ENCODE measurements at places on chromosomes 3 and 15.
A peak's percentile ranks its signal among the peaks of the same experiment; 100 is the strongest.

DNA sequence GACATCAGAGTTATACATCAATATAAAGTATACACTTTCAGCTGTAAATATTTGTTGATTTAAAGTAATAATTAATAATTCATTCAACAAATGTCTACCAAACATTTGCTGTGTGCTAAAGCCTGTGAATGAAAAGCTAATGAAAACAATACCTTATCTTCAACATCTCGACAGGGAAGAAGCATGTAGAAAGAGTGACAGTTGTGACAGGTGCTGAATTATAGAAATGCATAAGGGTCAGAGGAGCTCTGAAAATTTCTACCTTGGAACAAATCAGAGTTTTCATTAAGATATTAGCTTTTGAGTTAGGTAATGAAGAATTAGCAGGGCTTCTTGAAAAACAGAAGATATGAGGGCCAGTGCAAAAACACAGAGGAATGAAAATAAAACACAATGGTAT is 739.2 kb downstream of the VGLL3 start:
- no peak for DNase-seq

DNA sequence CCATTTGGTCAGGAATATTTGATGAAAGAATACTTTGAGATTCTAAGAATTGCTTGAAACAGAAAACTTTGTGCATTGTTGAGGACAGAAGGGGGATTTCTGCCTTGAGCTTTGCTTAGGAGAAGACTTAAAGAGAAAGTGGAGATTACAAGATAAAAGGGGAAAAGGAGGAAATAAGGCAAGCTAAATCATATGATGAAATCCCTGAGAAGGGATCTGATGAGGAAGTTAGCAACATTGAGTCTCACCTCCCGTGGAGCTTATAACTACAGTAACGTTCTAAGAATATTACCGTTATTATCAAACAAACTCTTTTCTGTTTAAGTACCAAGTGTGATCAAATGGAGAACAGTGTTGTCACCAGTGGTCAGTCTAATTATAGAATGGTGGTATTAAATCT is 414.7 kb upstream of the NAALADL2 start:
- DNase-seq, result no peak

- no peak for DNase-seq
Observed at GRCh38 chr3:141109751-141110150, 58.6 kb downstream of the SPSB4 start.

DNA sequence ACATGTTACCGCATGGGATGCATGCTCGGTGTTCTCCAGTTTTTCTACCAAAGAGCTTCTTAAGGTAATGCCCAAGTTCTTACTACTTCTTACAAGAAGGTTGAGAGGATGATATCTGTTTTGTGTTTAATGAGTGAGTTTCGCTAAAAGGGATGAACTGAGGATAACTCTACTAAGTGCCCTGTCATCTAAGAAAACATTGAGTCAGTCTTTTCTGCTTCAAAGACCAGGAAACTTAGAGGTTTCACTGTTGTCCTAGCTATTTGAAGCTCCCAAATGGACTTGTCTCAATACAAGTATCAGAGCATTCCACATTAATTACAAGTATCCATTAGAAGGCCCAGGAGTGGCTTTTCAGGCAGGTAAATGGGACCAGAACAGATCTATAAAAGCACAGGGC is 296.2 kb downstream of the KBTBD8 start:
- no peak for DNase-seq

- DNase-seq, result no peak
Observed at GRCh38 chr3:167866331-167866730, 130.8 kb downstream of the SERPINI1 start.

DNA sequence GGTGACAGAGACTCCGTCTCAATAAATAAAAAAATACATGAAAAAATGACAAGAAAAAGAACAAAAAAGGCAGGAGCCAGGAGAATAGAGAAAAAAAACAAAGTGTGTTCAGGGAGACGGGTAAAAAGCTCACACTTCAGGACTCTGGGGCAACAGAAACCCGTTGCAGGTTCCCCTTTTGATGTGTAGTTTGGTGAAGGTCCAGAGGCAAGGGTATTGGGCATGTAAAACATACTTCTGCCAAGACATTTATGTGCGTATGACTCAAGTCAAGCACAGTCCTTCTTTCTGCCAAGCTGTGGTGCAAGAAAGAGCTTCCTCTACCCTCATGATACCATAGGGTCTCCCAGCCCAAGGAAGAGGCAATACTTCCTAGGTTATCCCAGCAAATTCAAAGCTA is 33.4 kb upstream of the STRIT1 start:
- no peak for DNase-seq

DNA sequence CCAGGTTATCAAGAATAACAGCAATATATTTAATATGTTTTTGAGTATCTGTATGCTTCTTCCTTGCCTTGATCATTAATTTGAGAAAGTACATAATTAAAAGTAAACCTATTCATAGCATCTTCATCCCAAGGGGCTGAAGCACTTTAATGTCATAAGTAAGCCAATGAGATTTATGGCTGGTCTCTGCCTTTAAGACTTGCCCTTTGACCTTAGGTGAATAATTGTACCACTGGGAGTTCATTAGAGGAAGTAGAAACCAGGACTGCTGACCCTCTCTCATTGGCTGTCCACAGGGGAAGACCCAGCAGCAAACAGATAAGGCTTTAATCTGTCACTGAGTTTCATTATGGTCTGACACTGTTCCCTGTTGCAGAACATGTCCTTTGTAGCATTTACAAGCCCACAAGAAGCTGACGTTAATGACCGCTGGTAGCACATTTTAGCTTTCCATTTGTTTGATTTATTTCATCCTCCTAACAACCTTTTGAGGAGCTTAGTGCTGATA is 16.3 kb upstream of the ERC2 start:
- no peak for DNase-seq

DNA sequence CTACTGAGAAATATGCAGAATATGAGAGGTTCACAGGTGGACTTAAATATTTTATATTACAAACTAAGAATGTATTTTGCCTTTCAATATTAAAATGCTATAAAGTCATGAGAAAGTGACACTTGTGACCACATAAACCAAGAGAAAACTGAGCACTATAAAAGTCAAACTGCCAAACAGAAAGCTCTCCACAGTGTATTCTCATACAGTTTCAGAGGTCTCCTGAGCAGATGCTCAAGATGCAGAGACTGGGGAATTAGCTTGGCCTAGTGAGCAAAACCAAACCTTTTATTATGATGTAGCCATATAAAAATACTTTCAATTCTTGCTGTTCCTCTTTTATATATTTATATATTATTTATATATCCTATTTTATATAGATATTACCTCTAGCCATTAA is 227.8 kb downstream of the TBC1D5 start:
- no peak for DNase-seq

- peak; percentile 34 for DNase-seq
Observed at GRCh38 chr3:66298591-66298990, 77.8 kb downstream of the SLC25A26 start.

- DNase-seq, result no peak
Observed at GRCh38 chr15:50219820-50220219, 37.8 kb downstream of the SLC27A2 start.

DNA sequence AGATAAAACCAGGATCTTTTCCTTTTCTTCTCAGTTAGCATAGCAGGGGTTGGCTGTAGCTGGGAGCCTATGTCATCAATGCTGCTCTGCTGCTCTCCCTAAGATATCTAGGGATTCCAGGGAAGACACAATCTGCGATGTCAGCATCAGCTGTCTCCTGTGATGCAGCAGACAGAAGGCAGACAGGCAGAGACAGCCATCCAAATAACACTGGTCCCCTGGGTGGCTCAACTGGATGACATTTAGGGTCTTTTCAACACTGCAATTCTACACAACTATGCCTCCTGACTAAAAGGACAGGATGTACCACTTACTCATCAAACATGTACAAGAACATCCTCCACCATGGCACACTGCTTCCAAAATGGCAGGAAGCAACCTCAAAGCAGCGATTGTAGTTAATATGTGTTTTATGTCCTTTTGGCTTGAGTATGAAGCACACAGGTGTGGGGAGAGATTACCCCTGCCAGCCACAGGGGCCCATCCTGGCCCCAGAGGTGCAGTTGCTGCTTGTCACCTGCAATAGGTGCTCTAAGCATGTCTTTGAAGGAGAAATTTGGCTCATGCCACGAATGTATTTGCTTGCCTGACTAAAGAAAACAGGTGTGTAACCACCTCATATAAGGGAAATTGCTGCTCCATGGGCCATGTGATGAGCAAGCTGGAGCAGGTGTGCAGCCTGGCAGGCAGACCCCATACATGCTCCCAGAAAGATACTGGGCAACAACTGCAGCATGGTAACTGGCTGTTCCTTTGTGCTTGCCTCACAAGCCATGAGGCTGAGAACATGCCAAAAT is 357.8 kb downstream of the VPS13C start:
- DNase-seq, result no peak

GRCh38 chr15:63396152-63396928 is 14.7 kb upstream of the CA12 start:
- DNase-seq, result no peak

DNA sequence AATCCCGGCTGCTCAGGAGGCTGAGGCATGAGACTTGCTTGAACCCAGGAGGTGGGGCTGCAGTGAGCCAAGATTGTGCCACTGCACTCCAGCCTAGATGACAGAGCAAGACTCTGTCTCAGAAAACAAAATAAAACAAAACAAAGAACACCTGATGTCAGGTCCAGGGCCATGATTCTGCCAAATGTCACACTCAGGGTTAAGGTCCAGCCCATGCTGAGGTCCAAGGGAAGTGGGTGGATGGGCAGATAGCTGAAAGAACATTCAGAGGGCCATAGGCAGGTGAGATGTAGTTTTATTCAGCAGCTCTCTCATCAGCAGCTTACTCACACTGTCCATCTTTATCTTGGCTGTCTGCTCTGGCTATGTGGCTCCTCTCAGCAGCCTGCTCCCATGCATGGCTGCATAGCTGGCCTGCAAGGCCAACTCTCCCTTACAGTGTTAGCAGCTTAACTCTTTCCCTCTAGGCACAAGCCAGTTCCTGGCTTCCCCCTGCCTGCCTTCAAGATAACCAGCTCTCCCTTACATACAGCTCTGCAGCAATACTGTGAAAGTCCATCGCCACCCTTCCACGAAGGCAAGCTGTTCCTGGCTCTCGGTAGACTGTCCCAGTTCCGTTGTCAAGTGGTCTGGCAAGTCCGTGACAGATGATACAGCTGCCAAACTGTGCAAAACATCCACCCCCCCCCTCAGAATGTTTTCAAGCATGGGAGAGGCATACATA is 62.4 kb upstream of the SIAH2 start:
- DNase-seq, result no peak

DNA sequence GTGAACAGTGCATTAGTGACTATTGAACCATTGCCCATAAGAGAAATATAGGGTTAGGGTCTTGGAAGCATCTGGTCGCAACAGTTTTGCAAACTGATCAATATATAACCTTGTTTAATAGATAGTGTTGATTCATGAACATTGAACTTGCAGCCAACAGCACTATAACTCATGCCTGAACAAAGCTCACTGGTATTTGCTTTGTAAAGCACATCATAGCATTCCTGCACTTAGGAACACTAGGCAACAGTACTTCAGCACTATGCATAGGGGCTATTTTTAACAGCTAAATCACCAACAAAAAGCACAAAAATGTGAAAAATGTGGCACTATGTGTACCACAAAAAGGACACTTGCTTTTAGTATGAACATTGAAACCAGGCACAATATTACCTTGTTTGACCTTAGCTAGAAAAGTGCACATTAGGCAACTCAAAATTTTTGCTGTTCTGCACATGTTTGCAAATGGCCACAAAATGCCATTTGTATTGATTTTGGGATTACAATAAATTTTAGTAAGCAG is 68.0 kb downstream of the OXNAD1 start:
- DNase-seq, result no peak

- no peak for DNase-seq
Observed at GRCh38 chr15:98787194-98787593, 138.9 kb downstream of the IGF1R start.

- DNase-seq, result no peak
Observed at GRCh38 chr3:125322166-125322565, 53.0 kb downstream of the ZNF148 start.

GRCh38 chr15:83064859-83065258 is 2.2 kb downstream of the BTBD1 start:
- DNase-seq, result no peak

GRCh38 chr3:58072052-58072762 is 64.0 kb downstream of the FLNB start:
- no peak for DNase-seq

DNA sequence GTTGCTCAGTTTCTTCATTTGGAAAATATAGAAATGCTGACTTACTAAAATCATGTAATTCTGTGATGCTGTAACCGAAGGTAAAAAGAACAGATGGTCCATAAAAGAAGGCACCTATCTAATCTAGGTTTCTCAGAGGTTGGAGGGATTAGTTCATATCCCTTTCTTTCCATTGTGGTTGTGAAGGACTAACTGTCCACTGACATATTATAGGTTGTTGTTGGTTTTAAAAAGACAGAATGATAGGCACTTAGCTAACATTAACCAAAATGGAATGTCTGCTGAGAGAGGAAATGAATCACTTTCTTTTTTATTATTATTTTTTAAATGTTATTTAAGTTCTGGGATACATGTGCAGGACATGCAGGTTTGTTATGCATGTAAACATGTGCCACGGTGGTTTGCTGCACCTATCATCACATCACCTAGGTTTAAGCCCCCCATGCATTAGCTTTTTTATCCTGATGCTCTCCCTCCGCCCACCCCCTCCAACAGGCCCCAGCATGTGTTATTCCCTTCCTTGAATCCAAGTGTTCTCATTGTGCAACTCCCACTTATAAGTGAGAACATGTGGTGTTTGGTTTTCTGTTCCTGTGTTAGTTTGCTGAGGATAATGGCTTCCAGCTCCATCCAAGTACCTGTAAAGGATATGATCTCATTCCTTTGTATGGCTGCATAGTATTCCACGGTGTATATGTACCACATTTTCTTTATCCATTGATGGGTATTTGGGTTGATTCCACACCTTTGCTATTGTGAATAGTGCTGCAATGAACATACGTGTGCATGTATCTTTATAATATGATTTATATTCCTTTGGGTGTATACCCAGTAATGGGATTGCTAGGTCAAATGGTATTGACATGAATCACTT is 45.8 kb downstream of the ALDH1A2 start:
- DNase-seq, result no peak

GRCh38 chr15:68552773-68553172 is 26.0 kb upstream of the CORO2B start:
- DNase-seq, result no peak

- DNase-seq, result peak; percentile 65
Observed at GRCh38 chr3:101643861-101644613, 32.9 kb downstream of the ZBTB11 start.

GRCh38 chr15:66777054-66777453 is 75.0 kb downstream of the SMAD6 start:
- DNase-seq, result no peak

DNA sequence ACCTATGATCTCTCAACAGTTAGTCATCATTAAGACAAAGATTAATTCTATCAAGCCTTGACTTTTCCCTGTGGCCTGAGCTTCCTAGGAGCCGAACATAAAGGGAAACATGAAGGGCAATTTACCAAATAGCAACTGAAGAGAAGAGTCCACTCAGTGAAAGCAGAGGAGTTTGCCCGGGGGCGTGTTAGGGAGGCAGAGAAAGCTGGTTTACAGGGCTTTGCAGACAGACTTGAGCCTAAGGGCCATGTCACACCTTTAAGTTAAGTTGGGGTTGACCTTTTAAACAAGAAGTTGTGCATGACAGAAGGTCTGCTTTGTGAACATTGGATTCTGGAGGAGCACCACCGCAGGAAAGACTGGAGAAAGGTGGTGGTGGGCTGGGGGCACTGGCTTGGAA is 701.8 kb upstream of the CFAP20DC start:
- no peak for DNase-seq
